Kidney (tissue), 22 donors: ENCODE measurements at places on chromosomes 1 and 21.

- DNase-seq = peak; percentile 88
Observed at GRCh38 chr1:183198463-183198862, 12.4 kb downstream of the LAMC2 start.

- no peak for DNase-seq
Observed at GRCh38 chr1:81982523-81982922, 181.8 kb downstream of the ADGRL2 start.

DNA sequence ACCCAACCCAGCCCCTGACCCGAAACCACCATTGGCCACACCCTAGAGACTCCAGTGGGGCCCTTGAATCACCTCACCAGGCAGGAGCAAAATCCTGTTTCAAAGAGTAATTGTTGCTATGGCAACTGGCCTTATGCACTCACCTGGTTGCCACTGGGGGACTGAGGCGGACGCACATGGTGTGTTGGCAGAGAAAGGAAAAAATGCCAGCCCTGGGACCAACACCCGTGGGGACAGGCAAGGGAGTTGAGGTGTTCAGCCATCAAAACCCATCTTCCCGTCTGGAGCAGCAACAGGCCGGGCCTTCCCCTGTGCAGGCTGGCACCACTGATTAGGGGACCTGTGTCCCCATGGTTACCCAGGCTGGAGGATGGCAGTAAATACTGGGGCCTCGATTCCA, 395.8 kb upstream of the VAMP3 start:
- DNase-seq = peak; percentile 19

DNA sequence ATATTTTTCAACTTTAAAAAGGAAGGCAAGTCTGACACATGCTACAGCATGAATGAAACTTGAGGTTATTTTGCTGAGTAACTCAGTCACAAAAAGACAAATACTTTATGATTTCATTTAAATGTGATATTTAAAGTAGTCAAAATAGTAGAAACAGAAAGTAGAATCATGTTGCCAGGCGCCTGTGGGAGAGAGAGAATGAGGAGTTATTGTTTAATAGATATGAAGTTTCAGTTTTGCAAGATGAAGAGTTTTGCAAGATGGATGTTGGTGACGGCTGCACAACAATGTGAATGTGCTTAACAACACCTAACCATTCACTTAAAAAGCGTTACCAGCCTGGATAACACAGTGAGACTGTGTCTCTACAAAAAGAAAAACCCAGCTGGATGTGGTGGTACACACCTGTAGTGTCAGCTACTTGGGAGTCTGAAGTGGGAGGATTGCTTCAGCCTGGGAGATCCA, 20.7 kb upstream of the ATP1A1 start:
- no peak for DNase-seq

DNA sequence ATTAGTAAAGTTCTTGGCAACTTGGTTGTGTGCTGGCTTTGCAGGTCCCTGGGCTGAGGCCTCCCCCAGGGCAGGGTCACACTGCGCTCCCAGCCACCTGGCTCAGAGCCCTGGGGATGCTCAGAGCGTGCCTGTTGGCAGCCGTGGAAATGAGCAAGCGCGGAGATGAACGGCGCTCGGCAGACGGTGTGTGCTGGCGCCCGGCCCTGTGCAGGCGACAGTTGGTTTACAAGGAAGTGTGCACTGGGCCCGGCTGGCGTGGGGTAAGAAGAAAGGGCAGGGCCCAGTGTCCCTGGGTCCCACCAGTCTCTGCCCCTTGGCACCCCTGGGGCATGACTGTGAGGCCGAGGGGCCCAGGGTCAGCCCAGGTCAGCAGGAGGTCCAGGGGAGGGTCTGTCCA, 25.7 kb upstream of the PEX10 start:
- no peak for DNase-seq

- DNase-seq = no peak
Observed at GRCh38 chr1:84700070-84700469, 9.8 kb upstream of the SSX2IP start.

GRCh38 chr1:208892147-208892546, 648.0 kb upstream of the PLXNA2 start:
- DNase-seq = no peak

- DNase-seq = no peak
Observed at GRCh38 chr1:220592714-220593113, 64.8 kb downstream of the MARK1 start.
